Psoas muscle (tissue), 8 donors: ENCODE measurements at places on chromosomes 5 and 9. TPM values are rescaled to one million over a fixed set of nuclear protein-coding genes. Genes with fewer than 3 reads are reported as not detected.

GRCh38 chr9:81621785-81622259 is 67.5 kb downstream of the TLE1 start:
- DNase-seq = no peak

DNA sequence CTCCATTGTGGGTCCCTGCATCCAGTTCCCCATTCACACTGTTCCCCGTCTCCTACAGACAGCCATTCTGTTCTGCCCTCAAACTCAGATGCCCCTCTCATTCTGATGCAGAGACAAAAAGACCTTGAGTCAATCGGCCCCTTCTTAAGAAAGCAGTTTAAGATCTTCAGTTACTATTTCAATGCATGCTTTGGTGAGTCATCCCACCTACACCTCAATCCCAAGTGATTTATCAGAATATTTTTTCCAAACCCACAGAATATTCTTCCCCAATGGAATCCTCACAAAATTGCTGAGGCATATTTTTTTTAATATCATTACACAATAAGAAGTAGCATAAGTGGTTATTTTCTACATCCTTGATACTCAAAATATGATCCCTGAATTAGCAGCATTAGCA is 92.4 kb upstream of the SLC1A1 start:
- DNase-seq = no peak

DNA sequence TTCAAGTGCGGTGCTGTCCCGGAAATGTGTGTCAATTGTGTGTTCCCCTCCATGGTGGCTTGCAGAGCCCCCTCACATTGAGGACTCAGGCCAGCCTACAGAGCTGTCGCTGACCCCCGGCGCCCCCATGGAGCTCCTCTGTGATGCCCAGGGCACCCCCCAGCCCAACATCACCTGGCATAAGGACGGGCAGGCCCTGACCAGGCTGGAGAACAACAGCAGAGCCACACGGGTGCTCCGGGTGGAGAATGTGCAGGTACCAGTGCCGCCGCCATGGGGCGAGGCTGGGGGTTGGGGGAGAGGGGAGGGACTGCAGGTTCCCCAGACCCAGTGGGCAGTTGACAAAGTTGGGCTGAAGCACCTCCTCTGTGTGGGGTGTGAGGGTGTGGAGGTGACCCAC is 50.4 kb upstream of the ASS1 start:
- DNase-seq = no peak

- no peak for DNase-seq
Observed at GRCh38 chr5:108148715-108149139, 233.2 kb downstream of the FBXL17 start.

NOXA1 gene
- 1.0 TPM for polyA plus RNA-seq

CTNND2 gene
- polyA plus RNA-seq = 0.09 TPM

SPATA31E1 gene
- not detected for polyA plus RNA-seq

MEF2C gene
- 96.4 TPM for polyA plus RNA-seq
